ENCODE measurements at places on chromosomes 12 and 14. TPM values are rescaled to one million over a fixed set of nuclear protein-coding genes. Genes with fewer than 3 reads are reported as not detected.

DNA sequence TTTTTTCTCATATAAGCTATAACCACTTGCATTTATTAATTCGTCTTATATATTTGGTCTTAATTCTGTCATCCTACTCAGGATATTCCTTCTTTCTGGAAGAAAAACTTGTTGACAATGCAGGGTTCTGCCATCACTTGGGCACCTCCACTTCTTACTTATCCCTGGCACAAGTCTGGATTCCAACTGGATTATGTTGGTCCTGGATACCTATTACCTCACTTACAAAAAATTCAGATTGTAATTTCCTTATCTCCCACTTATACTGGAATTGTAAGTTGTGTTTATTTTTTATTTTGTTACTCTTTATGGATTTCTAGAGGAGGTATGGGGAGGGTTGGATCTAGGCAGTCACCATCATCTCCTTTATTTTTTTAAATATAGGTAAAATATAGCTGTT is 36.7 kb downstream of the LRRIQ1 start:
- H3K36me3 ChIP-seq, result no peaks in the 10 kb centered on the region
- no peak overlapping the region for H3K27ac ChIP-seq
- no peak for DNase-seq

DNA sequence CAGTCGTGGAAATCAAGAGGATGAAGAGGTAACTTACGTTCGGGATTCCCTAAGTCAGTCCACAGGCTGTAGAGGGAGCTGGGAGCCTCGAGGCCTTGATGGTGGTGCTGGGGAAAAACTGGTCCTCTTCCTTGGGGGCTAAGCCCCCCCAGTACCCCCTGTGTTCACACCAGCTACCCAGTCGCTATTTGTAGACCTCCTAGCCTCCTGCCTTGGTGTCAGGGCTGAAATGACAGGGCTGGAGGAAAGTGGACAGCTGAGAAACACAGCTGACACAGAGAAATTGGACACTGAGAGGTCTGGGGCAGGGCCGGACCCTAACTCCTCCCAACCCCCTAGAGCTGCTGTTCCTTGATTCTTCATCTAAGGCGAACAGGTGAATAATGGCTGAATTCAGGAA is at the start of gene STAC3:
Gene STAC3, minus strand, starts transcription at position 232 of the 400 bp plus-strand sequence. CDS start 1,551 bp downstream, outside the sequence.
- no peak within 1 kb of the TSS for H3K4me3 ChIP-seq
- peaks cover 10% of the 10 kb centered on the region for H3K36me3 ChIP-seq
- DNase-seq, result no peak
- peaks cover 4% of the 10 kb centered on the region for H3K4me1 ChIP-seq
- H3K27ac ChIP-seq, result no peak within 1 kb of the TSS

The PSME1 gene
- 97.9 TPM for polyA plus RNA-seq

The NDRG2 gene
- 1.5 TPM for polyA plus RNA-seq
